ENCODE measurements at places on chromosomes 3 and 15.

GRCh38 chr3:2554656-2555055 is 456.0 kb downstream of the CNTN4 start:
- DNase-seq, result no peak

GRCh38 chr3:15403495-15403894 is 23.8 kb downstream of the METTL6 start:
- no peak for DNase-seq

DNA sequence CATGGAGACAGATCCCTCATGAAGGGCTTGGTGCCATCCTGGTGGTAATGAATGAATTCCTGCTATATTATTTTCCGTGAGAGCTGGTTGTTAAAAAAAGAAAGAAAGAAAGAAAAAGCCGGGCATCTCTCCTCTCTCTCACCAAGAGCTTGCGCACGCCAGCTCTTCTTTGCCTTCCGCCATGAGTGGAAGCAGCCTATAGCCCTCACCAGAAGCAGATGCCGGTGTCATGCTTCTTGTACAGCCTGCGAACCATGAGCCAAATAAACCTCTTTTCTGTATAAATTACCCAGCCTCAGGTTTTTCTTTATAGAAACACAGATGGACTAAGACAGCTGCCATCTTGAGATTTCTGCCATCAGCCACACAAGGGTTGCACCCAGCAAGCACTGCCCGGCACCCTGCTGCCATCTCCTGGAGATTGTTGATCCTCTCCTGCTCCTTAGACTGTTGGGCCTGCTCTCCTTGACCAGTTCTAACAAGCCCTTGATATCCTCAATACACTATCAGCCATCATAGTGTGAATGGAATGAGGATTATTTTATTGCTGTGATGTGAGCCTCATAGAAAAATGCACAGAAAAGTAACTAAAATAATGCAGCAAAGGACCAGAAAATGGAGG is 3.5 kb upstream of the AHSG start:
- no peak for DNase-seq

GRCh38 chr3:18046131-18046915 is 303.9 kb upstream of the TBC1D5 start:
- no peak for DNase-seq

GRCh38 chr3:154349223-154349622 is 24.9 kb upstream of the DHX36 start:
- no peak for DNase-seq

DNA sequence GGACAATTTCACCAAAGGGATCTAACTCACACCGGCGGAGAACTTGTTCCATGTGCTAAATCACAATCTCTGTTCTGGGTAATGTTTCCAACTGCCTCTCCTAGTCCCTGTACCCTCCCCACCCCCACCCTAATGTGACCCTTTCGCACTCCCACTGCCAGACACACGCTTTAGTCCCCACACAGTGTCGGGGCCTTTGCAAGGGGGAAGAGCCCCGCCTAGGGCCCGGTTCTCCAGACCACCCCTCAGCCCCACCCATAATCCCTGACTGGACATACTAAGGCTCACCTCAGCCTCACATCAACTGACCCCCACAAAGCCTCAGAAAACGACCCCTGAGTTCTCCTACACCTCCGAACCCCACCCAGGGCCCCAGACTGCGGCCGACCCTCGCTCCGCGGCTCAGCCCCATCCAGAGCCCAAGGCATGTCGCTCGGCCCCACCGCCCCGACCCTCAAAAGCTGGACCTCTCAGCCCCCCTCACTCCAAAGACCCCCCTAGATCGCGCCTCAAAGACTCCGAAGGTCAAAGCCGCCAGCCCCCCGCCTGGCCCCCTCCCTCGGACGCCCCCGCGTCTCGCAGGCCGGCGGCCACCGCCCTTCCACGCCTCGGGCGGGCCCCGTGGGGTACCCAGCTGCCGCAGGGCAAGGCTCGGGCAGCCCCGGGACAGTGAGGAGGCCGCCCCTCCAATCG is 72.0 kb upstream of the MAP4 start:
- no peak for DNase-seq

DNA sequence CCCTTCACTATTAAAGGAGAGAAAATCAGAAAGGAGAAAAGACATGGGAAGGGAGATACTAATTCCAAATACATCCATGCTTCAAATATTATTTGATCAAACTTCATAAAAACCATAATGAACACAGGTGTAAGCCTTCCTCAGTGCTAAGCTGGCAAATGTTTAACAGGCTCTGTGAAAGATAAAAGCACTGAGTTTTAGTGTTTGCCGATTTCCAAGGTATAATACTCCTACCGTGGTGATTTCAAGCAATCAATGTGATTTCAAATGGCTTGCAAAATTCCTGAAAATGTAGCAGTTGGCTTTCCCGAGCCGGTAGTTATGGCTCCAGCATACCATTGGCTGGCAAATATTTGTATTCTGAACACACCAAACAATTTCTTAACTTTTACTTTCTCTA is 732.3 kb upstream of the GOLIM4 start:
- DNase-seq, result no peak
